Effector memory CD4-positive, alpha-beta T cell (primary cell): ENCODE measurements at places on chromosomes 7 and 10.

DNA sequence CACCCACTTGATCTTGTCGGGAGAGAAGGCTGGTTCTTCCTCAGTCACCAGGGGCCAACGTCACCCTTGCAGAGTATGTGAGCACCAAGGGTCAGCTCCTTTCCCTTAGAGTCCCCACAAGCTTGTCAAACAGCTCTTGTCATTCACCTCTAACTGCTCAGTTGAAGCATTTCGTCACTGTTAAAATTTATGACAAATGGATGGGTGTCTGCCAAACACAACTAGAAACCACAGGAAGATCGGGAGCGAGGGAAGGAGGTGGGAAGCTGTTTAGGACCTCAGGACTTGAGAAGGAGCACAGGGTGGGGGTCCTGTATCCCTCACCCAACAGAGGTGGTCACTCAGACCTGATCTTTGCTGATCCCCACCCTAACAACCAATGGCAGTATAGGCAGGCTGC, 373.3 kb upstream of the IGFBP3 start:
- H3K36me3 ChIP-seq = no peaks in the 10 kb centered on the region
- no peak for DNase-seq

- no peak overlapping the region for H3K27ac ChIP-seq
- no peaks in the 10 kb centered on the region for H3K36me3 ChIP-seq
- DNase-seq = no peak
- H3K4me3 ChIP-seq = no peak overlapping the region
- H3K27me3 ChIP-seq = no peaks in the 10 kb centered on the region
These were observed 226.6 kb upstream of the RHOBTB1 start for GRCh38 chr10:61170594-61170993.

GRCh38 chr7:44057849-44058758, 7.3 kb downstream of the PGAM2 start:
- peaks cover 86% of the 10 kb centered on the region for H3K36me3 ChIP-seq
- no peak for DNase-seq
- no peak overlapping the region for H3K4me3 ChIP-seq

DNA sequence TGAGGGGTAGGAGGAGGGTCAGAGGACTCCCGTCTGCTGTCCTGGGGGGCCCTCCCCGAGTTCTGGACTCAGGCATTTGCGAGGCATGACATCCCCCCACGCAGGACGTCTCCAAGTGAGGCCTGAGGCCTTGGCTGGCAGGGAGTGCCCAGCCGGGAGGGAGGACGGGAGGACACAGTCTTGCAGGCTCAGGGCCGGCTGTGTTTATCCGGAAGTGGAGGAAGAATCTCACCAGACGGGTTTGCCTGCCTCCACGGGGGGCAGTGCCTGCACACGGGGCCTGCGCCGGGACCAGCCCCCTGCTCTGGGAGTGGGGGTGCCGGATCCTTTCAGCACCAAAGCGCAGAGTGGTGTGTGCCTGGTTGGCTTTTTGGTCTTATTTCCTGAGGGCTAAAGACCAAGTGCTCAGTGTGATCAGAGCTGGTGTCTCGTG, 10.9 kb downstream of the PWWP2B start:
- no peaks in the 10 kb centered on the region for H3K27me3 ChIP-seq
- H3K27ac ChIP-seq = no peak overlapping the region
- H3K4me1 ChIP-seq = peaks cover 6% of the 10 kb centered on the region

- H3K4me1 ChIP-seq = no peaks in the 10 kb centered on the region
- no peak overlapping the region for H3K27ac ChIP-seq
- H3K27me3 ChIP-seq = no peaks in the 10 kb centered on the region
- no peaks in the 10 kb centered on the region for H3K36me3 ChIP-seq
- DNase-seq = no peak
These were observed 124.4 kb downstream of the PON1 start for GRCh38 chr7:95199779-95200558.

GRCh38 chr7:2864204-2864985, 20.3 kb upstream of the GNA12 start:
- H3K4me1 ChIP-seq = peaks cover 26% of the 10 kb centered on the region
- no peaks in the 10 kb centered on the region for H3K27me3 ChIP-seq
- DNase-seq = no peak
- H3K36me3 ChIP-seq = no peaks in the 10 kb centered on the region
- no peak overlapping the region for H3K27ac ChIP-seq
- H3K4me3 ChIP-seq = no peak overlapping the region

DNA sequence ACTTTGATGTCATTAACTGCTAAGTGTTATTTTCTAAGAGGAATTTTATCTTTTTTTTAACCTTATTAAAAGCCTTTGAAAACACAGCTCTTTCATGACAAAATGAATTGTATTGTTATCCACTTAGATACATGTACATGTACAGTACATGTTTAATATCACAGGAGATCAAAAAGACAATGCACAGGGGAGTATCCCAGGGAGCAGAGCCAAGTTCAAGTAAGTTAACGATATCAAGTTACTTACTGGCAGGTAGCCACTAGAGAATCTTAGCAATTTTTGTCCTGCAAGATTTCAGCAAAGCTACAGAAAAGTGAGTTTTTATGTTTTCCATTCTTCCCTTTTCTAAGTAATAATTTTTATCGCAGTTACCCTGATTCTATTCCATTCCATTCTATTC, 33.9 kb upstream of the ARL4A start:
- no peaks in the 10 kb centered on the region for H3K36me3 ChIP-seq
- no peak overlapping the region for H3K27ac ChIP-seq
- H3K4me1 ChIP-seq = no peaks in the 10 kb centered on the region
- no peak overlapping the region for H3K4me3 ChIP-seq
- no peak for DNase-seq

DNA sequence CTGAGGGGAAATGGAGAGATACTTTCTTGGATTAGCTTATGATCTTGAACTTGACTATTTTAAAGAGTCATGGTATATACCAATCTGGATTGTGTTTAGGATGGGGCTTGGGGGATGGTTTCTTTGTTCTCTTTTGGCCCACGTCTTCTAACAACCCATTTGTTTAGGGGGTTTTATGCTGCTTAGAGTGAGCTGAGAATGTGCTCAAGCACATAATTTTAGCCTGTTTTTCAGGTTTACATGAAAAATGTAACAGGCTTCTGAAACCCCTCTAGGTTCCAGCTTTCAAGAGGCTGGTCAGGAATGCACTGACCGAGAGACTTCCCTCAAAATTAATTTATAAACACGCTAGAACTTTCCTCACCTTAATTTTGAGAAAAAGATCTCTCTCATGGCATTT, 94.3 kb downstream of the AUTS2 start:
- DNase-seq = no peak
- no peaks in the 10 kb centered on the region for H3K27me3 ChIP-seq
- H3K36me3 ChIP-seq = no peaks in the 10 kb centered on the region
- H3K4me1 ChIP-seq = no peaks in the 10 kb centered on the region

GRCh38 chr7:128053023-128053422, 21.8 kb upstream of the LRRC4 start:
- no peak for DNase-seq
- no peak overlapping the region for H3K4me3 ChIP-seq
- peaks cover 6% of the 10 kb centered on the region for H3K4me1 ChIP-seq
- H3K36me3 ChIP-seq = peaks cover 3% of the 10 kb centered on the region
